Activated B cell treated with CpG ODN at 0.5 μM for 24 hours (primary cell): ENCODE measurements at places on chromosomes 1 and 21. TPM values are rescaled to one million over a fixed set of nuclear protein-coding genes. Genes with fewer than 3 reads are reported as not detected.

Gene IKBKE
- 52.9 and 56.3 TPM in 2 replicates for total RNA-seq

GRCh38 chr1:174652569-174653280, 205.0 kb downstream of the GPR52 start:
- H3K27ac ChIP-seq, result no peak overlapping the region
- DNase-seq, result no peak
- H3K27me3 ChIP-seq, result no peaks in the 10 kb centered on the region
- peaks cover 17% of the 10 kb centered on the region for H3K4me1 ChIP-seq

Gene POU3F1
- 6.1 and 6.2 TPM in 2 replicates for total RNA-seq

- H3K36me3 ChIP-seq, result no peaks in the 10 kb centered on the region
- no peaks in the 10 kb centered on the region for H3K4me1 ChIP-seq
- no peaks in the 10 kb centered on the region for H3K27me3 ChIP-seq
- DNase-seq, result no peak
Observed at GRCh38 chr1:85940656-85941306, 215.8 kb downstream of the COL24A1 start.

Gene YBX1
- 609 and 693 TPM in 2 replicates for total RNA-seq

Gene GBP7
- not detected in 2 replicates for total RNA-seq

Gene TSNAX
- 30.0 and 38.7 TPM in 2 replicates for total RNA-seq

- no peaks in the 10 kb centered on the region for H3K36me3 ChIP-seq
- DNase-seq, result no peak
- H3K4me1 ChIP-seq, result no peaks in the 10 kb centered on the region
- no peak overlapping the region for H3K27ac ChIP-seq
- H3K27me3 ChIP-seq, result no peaks in the 10 kb centered on the region
Observed at GRCh38 chr1:237394281-237394680, 352.3 kb downstream of the RYR2 start.

GRCh38 chr1:114126261-114127095, 27.2 kb downstream of the SYT6 start:
- H3K36me3 ChIP-seq, result no peaks in the 10 kb centered on the region
- no peak for DNase-seq
- no peaks in the 10 kb centered on the region for H3K27me3 ChIP-seq
- H3K4me1 ChIP-seq, result no peaks in the 10 kb centered on the region
- no peak overlapping the region for H3K27ac ChIP-seq

Gene CCDC28B
- 50.4 and 56.9 TPM in 2 replicates for total RNA-seq

Gene MTFR1L
- total RNA-seq, result 34.6 and 35.3 TPM in 2 replicates

DNA sequence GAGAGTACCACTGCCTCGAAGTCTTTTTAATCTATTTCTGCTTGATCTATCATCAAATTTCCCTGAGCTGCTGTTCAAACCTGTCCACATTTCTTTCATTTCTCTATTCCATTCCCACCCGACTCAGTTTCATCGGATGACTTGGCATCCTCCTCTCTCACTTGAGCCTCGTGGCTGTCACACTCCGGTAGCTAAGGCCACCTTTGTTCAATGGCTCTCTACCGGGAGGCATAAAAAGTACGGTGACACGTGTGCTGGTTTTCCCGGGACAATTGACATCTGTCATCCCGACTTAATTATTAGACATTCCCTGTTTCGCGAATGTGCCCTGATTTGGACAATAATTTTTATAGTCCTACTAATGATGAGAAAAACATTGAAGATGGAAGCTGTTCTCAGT, 22.6 kb downstream of the MIS18A start:
- peaks cover 18% of the 10 kb centered on the region for H3K27me3 ChIP-seq
- DNase-seq, result no peak
- H3K4me3 ChIP-seq, result no peak overlapping the region
- H3K4me1 ChIP-seq, result no peaks in the 10 kb centered on the region
- no peak overlapping the region for H3K27ac ChIP-seq
- H3K36me3 ChIP-seq, result no peaks in the 10 kb centered on the region

Gene MYOG
- total RNA-seq, result not detected in 2 replicates

- no peaks in the 10 kb centered on the region for H3K27me3 ChIP-seq
- H3K4me1 ChIP-seq, result no peaks in the 10 kb centered on the region
- no peak overlapping the region for H3K4me3 ChIP-seq
- H3K36me3 ChIP-seq, result no peaks in the 10 kb centered on the region
- H3K27ac ChIP-seq, result no peak overlapping the region
Observed at GRCh38 chr1:105632342-105633196, 1423.9 kb upstream of the PRMT6 start.

GRCh38 chr1:226548256-226549093, at the start of gene STUM:
Gene STUM (plus strand): TSS chr1:226548764. CDS start chr1:226548905, 141 bp downstream.
- peaks cover 21% of the 10 kb centered on the region for H3K27me3 ChIP-seq
- H3K36me3 ChIP-seq, result no peaks in the 10 kb centered on the region
- DNase-seq, result peak; percentile 36
- H3K27ac ChIP-seq, result no peak within 1 kb of the TSS
- H3K4me1 ChIP-seq, result peaks cover 21% of the 10 kb centered on the region

DNA sequence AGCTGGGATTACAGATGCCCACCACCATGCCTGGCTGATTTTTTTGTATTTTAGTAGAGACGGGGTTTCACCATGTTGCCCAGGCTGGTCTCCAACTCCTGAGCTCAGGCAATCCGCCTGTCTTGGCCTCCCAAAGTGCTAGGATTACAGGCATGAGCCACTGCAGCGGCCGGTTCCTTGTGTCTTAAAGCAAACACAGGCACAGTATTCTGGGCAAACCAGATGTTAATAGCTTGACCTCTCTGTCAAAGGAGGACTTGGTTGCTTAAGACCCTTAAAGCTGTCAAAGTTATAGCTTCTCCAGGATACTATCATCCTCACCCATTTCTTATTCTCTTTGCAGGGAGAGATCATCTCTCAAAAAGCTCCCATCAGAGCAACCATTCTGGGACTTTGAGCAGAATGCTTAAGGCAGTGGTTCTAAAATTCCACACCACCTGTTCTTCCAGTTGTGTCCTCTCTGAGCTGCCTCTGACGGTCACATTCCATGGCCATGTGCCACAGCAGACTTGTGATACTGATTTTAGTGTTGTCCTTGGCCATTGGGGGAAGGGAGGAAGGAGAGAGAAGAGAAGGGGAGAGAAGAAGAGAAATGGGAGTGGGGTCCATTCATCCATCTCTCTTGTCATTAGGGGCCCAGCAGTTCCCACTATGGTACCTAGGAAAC, 81.8 kb downstream of the PBX1 start:
- no peak for DNase-seq
- no peak overlapping the region for H3K27ac ChIP-seq
- H3K36me3 ChIP-seq, result no peaks in the 10 kb centered on the region
- H3K27me3 ChIP-seq, result no peaks in the 10 kb centered on the region
- H3K4me1 ChIP-seq, result no peaks in the 10 kb centered on the region
- H3K4me3 ChIP-seq, result no peak overlapping the region

GRCh38 chr1:228517655-228518054, 30.5 kb downstream of the RNF187 start:
- H3K4me3 ChIP-seq, result no peak overlapping the region
- H3K4me1 ChIP-seq, result no peaks in the 10 kb centered on the region
- no peak overlapping the region for H3K27ac ChIP-seq
- no peaks in the 10 kb centered on the region for H3K36me3 ChIP-seq

Gene CLEC20A
- 1.7 and 2.9 TPM in 2 replicates for total RNA-seq

DNA sequence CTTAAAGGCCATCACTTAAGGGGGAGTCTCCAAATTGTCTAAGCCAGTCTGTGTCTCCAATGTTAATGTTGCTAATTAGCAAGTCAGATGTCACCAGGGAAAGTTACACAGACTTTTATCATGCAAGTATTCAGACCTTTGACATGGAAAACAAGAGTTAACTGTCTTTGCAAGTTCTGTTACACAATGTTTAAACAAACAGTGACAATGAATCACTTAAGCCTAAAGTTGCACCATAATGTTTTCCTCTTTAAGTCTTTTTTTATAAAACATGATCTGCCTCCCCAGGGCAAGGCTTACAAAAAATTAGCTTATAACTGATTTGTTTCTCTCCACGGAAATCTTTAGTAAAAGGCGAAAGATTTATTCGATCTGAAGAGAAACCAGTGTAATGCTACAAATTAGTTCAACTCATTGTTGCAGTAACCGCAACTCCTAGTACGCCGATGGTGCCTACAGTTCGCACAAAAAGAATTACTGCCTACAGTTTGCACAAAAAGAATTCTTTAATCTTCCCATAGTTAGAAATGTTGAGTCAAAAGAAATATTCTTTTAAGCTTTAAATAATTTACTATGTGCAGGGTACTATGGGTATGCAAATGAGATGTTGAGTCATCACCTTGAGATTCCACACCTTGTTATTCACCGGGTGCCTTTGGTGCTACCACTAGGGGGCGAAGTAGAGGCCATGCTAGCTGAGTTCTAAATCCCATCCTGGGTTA, 45.3 kb downstream of the HHAT start:
- no peaks in the 10 kb centered on the region for H3K27me3 ChIP-seq
- peak overlapping the region; percentile 22 for H3K27ac ChIP-seq
- peaks cover 5% of the 10 kb centered on the region for H3K4me1 ChIP-seq
- no peaks in the 10 kb centered on the region for H3K36me3 ChIP-seq
- no peak for DNase-seq

GRCh38 chr1:201496296-201496690, 10.6 kb downstream of the CSRP1 start:
- H3K36me3 ChIP-seq, result peaks cover 42% of the 10 kb centered on the region
- H3K27ac ChIP-seq, result no peak overlapping the region
- DNase-seq, result no peak
- H3K4me3 ChIP-seq, result no peak overlapping the region

DNA sequence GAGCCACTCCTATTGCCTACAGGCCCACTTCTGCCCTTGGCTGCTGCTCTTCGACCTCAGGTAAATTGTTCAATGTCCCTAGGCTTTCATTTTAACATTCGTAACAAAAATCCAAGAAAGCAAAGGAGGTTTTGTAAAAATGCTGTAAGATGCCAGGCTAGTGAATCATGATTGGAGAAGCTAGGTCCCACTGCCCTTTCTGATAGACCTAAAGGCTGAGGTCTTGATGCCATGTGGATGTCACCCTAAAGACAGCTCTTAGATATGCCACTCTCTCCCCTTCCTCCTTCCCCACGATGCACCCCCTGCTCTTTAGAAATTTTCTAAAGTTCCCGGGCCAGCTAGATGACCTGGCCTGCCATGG, 9.9 kb upstream of the TMEM39B start:
- peaks cover 39% of the 10 kb centered on the region for H3K36me3 ChIP-seq
- DNase-seq, result no peak
- H3K27me3 ChIP-seq, result no peaks in the 10 kb centered on the region
- peaks cover 9% of the 10 kb centered on the region for H3K4me1 ChIP-seq

Gene KRTAP12-2
- total RNA-seq, result not detected in 2 replicates

GRCh38 chr1:235650341-235651169, 971 bp upstream of the GNG4 start:
- H3K4me3 ChIP-seq, result peak overlapping the region; percentile 68
- H3K27ac ChIP-seq, result no peak overlapping the region
- peaks cover 59% of the 10 kb centered on the region for H3K27me3 ChIP-seq
- DNase-seq, result no peak
- H3K4me1 ChIP-seq, result peaks cover 15% of the 10 kb centered on the region

DNA sequence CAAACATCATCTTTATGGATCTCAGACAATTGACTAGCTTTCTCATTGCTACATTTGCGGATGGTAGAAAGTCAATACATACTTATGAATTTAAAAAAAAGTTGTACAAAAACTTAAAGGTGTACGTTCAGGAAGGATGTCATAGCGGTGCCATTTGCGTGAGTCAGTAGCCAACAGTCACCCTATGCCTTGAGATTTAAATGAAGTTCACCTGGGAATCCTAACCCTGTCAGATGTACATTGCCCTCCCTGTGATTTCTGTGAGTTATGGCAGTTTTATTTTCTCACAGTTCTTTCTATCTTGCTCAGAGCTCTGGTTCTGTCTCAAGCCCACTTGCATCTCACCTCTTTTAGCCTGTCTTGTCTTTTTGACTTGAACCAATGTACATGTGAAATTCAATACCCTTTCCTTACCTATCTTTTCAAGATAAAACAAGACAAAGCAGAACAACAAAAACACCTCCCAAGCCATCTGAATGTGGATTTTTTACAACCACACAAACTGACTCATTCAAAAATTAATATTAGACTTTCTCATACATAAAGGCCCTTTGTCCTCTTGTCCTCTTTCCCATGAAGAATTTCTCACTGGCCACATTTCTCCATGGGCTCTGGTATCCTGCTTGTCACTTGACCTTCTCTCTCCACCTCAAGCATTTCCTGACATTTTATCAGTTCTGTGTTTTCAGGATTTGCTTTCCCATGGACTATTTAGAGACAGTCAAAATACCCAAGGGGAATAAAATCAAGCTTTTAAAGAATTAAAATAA, 25.3 kb upstream of the ZNF697 start:
- peaks cover 6% of the 10 kb centered on the region for H3K4me1 ChIP-seq
- no peak overlapping the region for H3K4me3 ChIP-seq
- DNase-seq, result no peak
- peaks cover 25% of the 10 kb centered on the region for H3K27me3 ChIP-seq

Gene DHRS3
- 0.39 and 1.8 TPM in 2 replicates for total RNA-seq

- H3K4me1 ChIP-seq, result peaks cover 2% of the 10 kb centered on the region
- H3K4me3 ChIP-seq, result no peak overlapping the region
Observed at GRCh38 chr1:172955161-172955815, 95.5 kb downstream of the TNFSF18 start.

- DNase-seq, result no peak
- H3K27ac ChIP-seq, result no peak overlapping the region
- no peaks in the 10 kb centered on the region for H3K27me3 ChIP-seq
- H3K4me3 ChIP-seq, result no peak overlapping the region
Observed at GRCh38 chr1:5972198-5972520, 20.1 kb downstream of the NPHP4 start.

- H3K36me3 ChIP-seq, result no peaks in the 10 kb centered on the region
- H3K4me1 ChIP-seq, result no peaks in the 10 kb centered on the region
- no peaks in the 10 kb centered on the region for H3K27me3 ChIP-seq
- no peak for DNase-seq
- no peak overlapping the region for H3K27ac ChIP-seq
Observed at GRCh38 chr1:41830726-41831125, 88.0 kb downstream of the HIVEP3 start.

DNA sequence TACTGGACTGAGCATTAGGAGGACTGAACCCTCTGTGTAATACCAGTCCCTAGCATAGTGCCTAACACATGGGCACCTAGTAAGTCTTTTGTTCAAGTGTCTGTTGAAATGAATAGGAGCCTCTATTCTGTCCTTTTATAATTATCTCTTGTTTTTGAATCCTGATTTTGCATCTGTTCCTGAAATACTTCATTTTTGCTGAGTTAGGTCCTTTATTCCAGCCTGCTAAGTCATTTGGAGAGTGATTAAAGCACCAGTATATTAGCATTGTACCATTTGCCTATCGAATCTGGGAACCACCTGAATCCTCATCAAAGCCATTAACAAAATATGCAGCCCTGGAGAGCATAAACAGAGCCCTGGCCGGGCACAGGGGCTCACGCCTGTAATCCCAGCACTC, 32.3 kb downstream of the YARS1 start:
- DNase-seq, result no peak
- H3K4me1 ChIP-seq, result peaks cover 2% of the 10 kb centered on the region
- H3K27me3 ChIP-seq, result no peaks in the 10 kb centered on the region
- H3K36me3 ChIP-seq, result peaks cover 73% of the 10 kb centered on the region

- H3K27me3 ChIP-seq, result no peaks in the 10 kb centered on the region
- DNase-seq, result no peak
- H3K4me1 ChIP-seq, result no peaks in the 10 kb centered on the region
- no peak overlapping the region for H3K4me3 ChIP-seq
Observed at GRCh38 chr1:219031809-219032208, 141.9 kb upstream of the LYPLAL1 start.
